ENCODE measurements at places on chromosomes 4 and X.
A peak's percentile ranks its signal among the peaks of the same experiment; 100 is the strongest.

DNA sequence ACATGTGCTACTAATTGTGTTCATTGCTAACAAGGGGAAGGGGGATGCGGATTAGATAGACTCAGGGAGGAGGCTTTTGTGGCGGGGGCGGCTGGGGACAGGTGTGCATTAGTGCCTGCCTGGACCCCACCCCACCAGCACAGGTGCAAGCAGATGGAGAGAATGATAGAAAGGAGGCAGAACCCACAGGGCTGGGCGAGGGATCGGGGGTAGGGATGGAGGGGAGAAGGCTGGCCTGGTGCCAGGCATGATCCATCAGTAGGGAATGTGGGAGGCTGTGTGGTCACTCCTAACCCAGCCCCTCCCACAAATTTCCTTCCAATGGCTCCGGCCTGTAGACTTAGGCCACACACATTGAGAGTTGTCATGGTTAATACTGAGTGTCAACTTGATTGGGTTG is 30.5 kb upstream of the CRMP1 start:
- no peak for DNase-seq

- no peak for DNase-seq
These were observed 1144.2 kb downstream of the FAT4 start for GRCh38 chr4:126458993-126459392.

DNA sequence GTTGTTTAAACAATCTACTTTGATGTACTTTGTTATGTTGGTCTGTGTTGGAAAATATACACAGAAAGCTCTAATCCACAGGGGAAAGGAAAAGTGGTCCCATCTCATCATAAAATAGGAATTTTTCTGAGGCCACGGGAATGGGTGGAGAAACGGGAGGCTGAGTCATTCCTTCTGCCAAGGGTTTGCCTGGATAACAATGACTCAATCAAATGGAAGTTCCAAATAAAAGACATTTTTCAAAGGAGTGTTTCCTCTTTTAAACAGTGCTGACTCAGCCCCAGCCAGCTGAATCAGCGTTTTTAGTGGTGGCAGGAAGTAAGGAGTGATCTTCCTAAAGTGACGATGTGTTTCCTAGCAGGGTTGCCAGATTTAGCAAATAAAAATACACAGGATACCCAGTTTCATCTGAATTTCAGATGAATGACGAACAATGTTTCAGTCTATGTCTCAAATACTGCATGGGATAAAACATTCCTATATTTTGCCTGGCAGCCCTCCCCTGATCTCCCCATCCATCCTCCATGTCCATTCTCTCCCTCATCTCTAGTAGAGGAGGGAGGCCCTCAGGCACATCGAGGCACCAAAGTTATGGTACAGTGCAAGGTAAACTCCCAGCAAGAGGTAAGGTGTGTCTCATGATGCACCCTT is 345.4 kb upstream of the GATB start:
- DNase-seq: peak; percentile 74

GRCh38 chrX:154731184-154731583 is 19.7 kb downstream of the GAB3 start:
- no peak for DNase-seq

GRCh38 chrX:120380699-120381098 is 18.8 kb downstream of the ATP1B4 start:
- no peak for DNase-seq

GRCh38 chr4:91373546-91373945 is 930.2 kb upstream of the GRID2 start:
- no peak for DNase-seq

DNA sequence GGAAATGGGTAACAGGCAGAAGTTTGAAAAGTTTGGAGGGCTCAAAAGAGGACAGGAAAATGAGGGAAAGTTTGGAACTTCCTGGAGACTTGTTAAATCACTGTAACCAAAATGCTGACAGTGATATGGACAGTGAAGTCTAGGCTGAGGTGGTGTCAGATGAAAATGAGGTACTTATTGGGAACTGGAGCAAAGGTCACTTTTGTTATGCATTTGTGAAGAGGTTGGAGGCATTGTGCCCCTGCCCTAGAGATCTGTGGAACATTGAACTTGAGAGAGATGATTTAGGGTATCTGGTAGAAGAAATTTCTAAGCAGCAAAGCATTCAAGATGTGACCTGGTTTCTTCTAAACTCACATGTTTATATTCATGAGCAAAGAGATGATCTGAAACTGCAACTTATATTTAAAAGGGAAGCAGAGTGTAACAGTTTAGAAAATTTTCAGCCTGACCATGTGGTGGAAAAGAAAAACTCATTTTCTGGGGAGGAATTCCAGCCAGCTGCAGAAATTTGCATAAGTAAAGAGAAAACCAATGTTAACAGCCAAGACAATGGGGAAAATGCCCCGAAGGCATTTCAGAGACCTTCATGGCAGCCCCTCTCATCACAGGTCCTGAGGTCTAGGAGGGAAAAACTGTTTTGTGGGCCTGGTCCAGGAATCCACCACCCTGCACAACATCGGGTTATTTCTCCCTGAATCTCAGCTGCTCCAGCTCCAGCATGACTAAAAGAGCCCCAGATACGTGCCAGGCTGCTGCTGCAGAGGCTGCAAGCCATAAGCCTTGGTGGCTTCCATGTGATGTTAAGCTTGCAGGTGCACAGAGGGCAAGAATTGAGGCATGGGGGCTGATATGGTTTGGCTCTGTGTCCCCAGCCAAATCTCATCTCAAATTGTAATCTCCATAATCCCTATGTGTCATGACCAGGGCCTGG is 632.5 kb upstream of the GNPDA2 start:
- no peak for DNase-seq

DNA sequence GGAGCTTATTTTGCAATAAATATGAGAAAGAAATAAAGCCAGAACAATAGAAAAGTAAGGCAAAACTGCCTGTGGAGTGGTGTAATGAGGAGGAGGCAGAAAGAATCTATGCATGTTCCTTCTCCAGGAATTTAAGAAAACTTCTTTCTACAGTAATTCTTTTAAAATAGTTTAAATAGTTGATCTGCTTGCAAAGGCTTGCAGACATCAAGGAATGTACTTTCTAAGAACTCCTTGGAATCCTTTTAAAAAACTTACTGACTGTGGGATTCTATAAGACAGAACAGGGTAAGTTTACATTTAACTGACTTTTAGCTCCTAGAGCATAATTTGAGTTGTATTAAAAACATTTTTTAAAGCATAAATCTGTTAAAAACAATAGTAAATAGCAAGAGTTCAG is 63.2 kb upstream of the ALB start:
- no peak for DNase-seq
